ENCODE measurements at places on chromosomes 5 and 9. TPM values are rescaled to one million over a fixed set of nuclear protein-coding genes. Genes with fewer than 3 reads are reported as not detected.

GRCh38 chr9:33375238-33375840 is 27.0 kb downstream of the AQP7 start:
- H3K27ac ChIP-seq = no peak overlapping the region
- peaks cover 6% of the 10 kb centered on the region for H3K36me3 ChIP-seq
- no peak for DNase-seq
- no peak overlapping the region for H3K4me3 ChIP-seq

DNA sequence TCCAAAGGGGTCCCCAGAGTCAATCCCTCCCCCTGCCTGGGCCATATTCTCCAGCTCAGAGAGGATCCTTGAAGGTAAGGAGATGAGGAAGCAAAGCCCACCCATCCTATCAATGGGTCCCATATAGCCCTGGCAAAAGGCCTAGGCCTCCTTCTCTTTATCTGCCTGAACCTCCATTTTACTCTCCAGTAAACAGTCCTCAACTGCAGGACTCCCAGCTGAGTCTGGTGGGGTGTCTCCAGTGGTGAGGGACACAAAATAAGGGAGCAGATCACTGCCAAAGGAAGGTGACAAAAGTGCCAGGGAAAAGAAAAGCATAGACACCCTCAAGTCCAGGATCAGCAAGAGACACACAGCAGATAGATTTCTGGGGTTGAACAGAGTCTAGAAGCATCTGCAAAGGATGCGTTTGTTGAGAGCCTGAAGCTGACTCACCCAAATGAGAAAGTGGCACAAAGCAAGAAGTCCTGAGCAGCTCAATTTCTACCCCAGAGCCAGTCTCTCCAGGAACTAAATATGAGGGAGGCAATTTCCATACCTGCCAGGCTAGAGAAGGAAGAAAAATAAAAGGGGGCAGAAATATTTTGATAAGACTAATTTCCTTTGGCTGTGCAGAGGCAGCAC is 2.7 kb upstream of the EBF1 start:
- H3K4me3 ChIP-seq = no peak overlapping the region
- peaks cover 96% of the 10 kb centered on the region for H3K27me3 ChIP-seq
- peaks cover 38% of the 10 kb centered on the region for H3K4me1 ChIP-seq
- H3K27ac ChIP-seq = no peak overlapping the region

GRCh38 chr5:160324886-160325285 is 12.5 kb upstream of the CCNJL start:
- H3K4me3 ChIP-seq = no peak overlapping the region
- H3K27ac ChIP-seq = no peak overlapping the region
- H3K36me3 ChIP-seq = no peaks in the 10 kb centered on the region
- H3K27me3 ChIP-seq = peaks cover 3% of the 10 kb centered on the region
- no peaks in the 10 kb centered on the region for H3K4me1 ChIP-seq
- DNase-seq = no peak

The PCDHGC3 gene
- total RNA-seq = not detected

The PCDHB14 gene
- total RNA-seq = not detected

DNA sequence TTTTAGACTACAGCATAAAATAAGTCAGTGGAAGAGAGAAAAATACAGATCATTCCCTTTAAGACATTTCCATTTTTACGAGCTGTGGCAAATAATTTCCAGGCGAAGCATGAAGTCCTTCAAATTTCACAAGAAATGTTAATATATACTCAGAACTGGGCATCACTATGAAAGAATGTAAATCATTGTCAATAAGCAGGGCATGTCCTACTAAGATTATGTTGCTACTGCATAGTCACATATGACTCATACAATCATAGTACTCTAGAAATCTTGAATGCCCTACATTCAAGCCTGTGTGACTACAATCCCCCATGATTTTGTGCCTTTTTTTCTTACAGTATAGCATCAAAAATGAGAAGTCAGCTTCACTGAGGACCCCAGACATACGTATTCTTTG is 485.2 kb upstream of the FTMT start:
- H3K27ac ChIP-seq = no peak overlapping the region
- no peak overlapping the region for H3K4me3 ChIP-seq
- DNase-seq = no peak
- H3K27me3 ChIP-seq = no peaks in the 10 kb centered on the region
- no peaks in the 10 kb centered on the region for H3K36me3 ChIP-seq

Data from activated CD8-positive, alpha-beta memory T cell treated with anti-CD3 and anti-CD28 coated beads, Interleukin-2, amount 10 ng/mL, durations not matched to agents 7 days and 5 days (primary cell).